ENCODE measurements at places on chromosomes 13 and 19.

DNA sequence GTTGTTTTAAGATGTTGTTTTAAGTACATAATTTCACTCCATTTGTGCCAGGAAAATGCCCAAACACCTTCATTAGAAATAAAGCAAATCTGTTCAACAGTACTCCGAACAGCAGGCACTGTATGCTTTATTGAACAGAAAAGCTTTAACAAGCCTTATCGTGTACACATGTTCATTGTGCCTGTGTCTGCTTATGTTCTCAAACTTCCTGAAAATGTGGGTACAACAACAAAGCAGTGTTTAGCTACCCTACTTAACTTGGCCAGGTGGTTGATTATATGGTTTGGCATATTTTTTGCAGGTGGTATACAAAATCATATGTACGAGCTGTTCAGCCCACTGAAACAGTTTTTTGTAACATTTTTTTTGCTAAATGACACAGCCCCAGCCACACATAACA, 718.0 kb downstream of the DACH1 start:
- no peak for DNase-seq

- no peak for DNase-seq
These were observed 1.5 kb downstream of the MEGF8 start for GRCh38 chr19:42326969-42327368.

GRCh38 chr19:47112166-47112996, 1.2 kb downstream of the ZC3H4 start:
- DNase-seq, result peak; percentile 86

GRCh38 chr19:795691-796581, 1.3 kb upstream of the PTBP1 start:
- DNase-seq, result no peak

DNA sequence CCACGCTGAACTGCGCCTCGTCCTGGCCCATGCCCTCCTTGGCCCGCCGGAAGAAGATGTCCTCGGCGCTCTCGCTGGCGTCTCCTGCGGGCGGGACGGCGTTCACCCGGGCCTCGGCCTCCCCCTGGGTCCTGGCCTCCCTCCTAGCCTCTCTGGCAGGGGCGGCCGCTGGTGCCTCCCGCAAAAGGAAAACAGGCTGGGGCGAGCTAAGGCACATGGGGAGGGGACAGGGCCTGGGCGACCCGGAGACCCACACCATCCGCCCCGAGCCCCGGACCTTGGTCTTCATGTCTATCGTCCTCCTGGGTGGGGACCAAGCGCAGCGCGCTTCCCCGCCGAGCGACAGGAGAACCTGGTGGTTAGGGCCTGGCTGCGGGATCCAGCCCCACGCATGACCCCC, 5.7 kb upstream of the TBXA2R start:
- DNase-seq, result no peak

DNA sequence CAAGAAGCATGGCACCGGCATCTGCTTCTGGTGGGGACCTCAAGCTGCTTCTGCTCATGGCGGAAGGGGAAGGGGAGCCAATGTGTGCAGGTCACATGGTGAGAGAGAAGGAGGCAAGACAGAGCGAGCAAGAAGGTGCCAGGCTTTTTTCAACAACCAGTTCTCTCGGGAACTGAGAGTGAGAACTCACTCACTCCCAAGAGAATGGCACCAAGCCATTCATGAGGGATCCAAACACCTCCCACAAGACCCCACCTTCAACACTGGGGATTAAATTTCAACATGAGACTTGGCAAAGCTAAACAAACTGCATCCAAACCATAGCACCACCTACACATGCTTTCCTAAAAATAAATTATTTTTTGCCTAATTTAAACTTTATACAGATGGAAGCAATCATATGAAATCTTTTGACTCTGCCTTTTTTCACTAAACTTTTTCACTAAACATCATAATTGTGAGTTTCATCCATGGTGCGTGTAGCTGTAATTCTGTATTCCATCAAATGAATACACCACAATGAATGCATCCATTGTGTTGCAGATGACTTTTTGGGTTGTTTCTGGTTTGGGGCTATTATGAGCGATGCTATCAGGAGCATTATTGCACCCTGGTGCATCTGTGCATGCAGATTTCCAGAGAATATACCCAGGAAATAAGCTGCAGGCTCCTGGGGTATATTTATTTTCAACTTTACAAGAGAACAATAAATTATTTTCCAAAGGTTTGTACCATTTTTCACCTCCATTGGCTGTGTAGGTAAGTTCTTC, 14.6 kb upstream of the IPO5 start:
- DNase-seq, result peak; percentile 34

DNA sequence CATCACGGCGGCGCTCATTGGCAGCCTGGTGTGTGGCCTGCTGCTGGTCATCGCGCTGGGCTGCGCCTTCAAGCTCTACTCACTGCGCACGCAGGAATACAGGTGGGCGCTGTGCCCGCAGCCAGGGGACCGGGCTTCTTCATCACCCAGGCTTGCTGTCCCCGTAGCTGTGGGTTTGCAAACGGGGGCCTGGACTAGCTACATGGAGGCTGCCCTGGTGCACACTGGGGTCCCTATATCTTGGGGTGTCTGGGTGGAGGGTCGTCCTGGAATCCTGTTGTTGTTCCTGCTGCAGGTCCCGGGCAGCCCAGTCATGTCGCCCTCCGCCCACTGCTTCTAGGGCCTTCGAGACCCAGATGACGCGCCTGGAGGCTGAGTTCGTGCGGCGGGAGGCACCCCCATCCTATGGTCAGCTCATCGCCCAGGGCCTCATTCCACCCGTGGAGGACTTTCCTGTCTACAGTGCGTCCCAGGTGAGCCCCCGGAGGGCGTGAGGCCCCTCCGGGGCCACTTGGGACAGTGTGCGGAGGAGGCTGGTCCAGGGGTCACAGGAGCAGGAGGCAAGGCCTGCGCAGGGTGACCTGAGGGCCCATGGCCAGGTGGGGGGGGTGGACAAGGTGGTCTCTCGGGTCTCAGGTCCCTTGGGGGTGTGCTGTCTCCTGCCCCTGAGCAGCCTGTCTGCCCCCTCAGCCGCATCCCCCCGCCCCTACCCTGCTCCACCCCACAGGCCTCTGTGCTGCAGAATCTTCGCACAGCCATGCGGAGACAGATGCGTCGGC, 12.3 kb downstream of the LRP3 start:
- DNase-seq, result no peak

GRCh38 chr19:42132851-42133528, 744 bp upstream of the POU2F2 start:
- no peak for DNase-seq

DNA sequence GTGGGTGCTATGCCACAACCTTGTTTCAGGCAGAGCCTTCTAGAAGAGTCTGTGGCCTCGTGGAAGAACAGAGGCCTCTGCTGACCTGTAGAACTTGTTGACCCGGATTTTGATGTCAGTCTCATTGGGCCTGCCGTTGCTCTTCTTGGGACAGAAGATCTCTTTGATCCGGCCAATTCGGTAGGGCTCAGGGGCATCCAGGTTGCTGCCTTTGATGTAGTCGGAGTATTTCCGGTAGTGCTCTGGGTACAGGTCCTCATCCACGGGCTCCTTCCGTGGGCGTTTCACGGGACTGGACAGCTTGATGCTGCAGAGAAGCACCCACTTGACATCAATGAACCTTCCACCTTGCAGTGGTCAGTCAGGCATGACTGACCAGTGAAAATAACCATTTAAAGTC, 24.0 kb upstream of the EIF3G start:
- DNase-seq, result no peak

- no peak for DNase-seq
These were observed 163.9 kb downstream of the RNF17 start for GRCh38 chr13:24927810-24928404.

DNA sequence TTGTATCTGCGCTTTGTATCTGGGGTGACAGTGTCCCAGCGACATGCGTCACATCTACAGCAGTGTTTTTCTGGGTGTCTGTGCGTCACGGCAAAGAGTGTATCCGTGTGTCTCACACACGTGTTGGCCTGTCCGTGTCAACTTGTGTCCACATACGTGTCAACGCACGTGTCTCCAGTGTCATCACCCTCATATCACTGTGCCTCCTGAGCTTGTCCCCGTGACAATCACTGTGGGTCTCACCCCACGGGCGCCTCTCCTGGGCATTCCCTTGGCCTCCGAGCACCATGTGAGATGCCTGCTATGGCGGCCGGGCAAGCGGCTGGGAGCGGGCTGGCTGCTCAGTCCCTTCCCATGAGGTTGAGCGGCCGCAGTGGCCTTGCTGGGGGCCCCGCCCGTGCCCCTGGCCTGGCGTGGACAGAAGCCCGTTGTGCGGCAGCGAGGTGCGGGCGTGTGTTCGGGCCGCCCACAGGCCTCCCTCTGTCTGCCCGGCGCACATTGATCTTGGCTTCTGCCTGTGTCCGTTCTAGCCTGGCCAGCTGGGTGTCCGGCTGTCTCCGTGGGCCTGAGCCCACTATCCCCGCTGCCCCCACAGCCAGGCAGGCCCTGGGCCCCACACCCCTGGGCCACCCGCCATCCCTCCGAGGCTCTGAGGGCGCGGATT, 6.4 kb downstream of the NFIX start:
- DNase-seq, result peak; percentile 52

DNA sequence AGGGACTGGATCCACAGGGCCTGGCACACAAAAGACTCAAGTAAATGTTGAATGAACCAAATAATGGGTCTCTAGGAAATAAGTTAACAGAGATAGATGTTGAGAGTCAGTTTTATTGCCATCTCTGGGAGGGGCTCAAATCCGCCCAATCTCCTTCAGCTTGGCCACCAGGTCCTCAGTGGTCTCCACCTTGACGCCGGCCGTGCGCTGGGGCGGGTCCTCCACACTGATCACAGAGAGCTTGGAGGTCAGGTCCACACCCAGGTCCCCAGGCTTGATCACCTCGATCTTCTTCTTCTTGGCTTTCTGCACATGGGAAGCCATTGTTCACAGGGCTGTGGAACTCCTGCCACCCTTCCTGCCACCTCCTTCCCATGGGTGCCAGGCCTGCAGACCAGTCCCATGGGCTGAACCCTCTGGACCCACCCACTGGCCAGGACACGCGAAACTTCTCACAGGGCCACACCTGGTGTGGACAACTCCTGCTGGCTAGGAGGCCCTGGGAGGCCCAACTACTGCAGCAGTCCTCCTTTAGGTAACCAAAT, 3.2 kb upstream of the VSIG10L start:
- no peak for DNase-seq

GRCh38 chr13:113105032-113105920, at the start of gene F7:
F7 (plus strand) TSS chr13:113105791; CDS start chr13:113105842, 51 bp downstream.
- no peak for DNase-seq

- DNase-seq, result peak; percentile 5
These were observed 1.1 kb downstream of the ZFP30 start for GRCh38 chr19:37654118-37654517.

- no peak for DNase-seq
These were observed 49.6 kb upstream of the OLFM4 start for GRCh38 chr13:52978989-52979388.

DNA sequence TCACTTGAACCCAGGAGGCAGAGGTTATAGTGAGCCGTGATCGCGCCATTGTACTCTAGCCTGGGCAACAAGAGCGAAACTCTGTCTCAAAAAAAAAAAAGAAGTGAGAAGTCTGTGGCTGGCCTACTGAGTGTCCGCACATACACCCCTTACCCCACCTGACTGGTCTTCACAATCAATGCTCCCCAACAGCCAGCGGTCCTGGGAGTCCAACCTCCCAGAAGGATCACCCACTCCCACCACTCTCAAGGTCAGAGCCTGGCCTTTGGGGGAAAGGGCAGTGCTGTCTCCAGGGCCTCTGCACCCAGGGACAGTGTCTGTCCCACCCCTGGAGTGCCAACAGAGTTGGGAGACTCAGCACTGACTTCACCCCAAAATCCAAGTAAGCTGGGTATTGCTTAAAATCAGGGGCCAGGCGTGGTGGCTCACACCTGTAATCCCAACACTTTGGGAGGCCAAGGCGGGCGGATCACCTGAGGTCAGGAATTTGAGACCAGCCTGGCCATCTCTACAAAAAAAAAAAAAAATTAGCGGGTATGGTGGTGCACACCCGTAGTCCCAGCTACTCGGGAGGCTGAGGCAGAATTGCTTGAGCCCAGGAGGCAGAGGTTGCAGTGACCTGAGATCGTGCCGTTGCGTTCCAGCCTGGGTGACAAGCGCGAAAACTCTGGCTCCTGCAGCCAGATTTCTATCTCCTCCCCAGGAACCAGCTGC, 2.3 kb upstream of the CD320 start:
- DNase-seq, result no peak

DNA sequence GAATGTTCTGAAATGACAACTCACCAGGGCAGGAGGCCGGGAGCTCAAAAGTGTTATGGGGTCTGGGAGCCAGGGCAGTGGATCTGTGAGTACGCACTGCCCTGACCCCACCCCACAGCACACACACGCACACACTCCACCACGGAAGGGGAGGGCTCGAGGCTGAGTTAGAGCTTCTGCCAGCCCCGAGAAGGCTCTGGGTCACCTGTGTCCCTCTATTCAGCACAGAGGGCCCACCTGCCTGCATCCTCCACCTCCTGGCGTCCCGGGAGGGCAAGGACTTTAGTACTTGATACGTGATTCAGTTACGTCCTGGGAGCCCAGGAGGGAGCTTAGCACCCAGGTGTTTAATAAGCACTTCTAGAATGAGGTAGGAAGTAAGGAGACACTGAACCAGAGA, 190.0 kb upstream of the GPR12 start:
- no peak for DNase-seq

GRCh38 chr13:52903320-52903719, 54.9 kb upstream of the PCDH8 start:
- no peak for DNase-seq

DNA sequence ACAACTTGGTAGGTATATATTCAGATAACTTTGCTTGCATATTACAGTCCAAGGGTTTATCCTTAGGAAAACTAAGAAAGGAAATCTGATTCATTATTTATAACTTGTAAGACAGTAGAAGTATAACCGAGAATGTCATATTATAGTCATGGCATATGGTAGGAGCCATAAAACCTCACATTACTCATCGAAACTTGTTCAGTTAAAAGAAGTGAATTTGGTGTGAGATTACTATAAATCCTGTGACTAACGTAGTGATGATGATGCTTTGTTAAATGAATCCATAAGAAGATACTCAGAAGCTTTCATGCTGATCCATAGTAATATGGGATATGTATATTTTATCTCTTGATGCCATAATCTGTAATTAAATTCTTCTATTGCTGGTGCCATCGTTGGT, 57.3 kb downstream of the MTUS2 start:
- no peak for DNase-seq

GRCh38 chr13:100533588-100534041, 55.0 kb downstream of the GGACT start:
- no peak for DNase-seq

DNA sequence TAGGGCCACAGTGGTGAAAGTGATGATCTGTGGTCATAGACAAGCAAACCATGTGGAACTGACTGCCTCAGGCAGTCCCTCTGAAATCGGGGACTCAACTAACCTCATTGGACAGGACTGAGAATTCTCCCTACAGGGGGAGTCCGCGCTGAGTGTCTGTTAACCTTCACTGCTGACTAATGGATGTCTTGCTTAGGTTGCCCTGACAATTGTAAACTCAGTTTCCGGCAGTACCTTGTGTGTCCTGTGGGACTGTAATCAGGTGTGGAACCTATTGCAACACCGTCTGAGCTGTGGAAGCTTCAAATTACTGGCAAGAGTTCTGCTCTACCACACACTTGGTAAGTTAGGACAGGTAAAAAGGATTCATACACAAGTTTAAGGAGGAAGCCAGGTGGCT, 21.8 kb downstream of the ZNF77 start:
- no peak for DNase-seq

GRCh38 chr13:24511019-24511815, 1.4 kb downstream of the PARP4 start:
- DNase-seq, result peak; percentile 86

GRCh38 chr19:15452111-15453047, 2.6 kb upstream of the WIZ start:
- DNase-seq, result peak; percentile 82

Data from fibroblast of mammary gland (primary cell).